ENCODE measurements at places on chromosomes 2 and 18.

DNA sequence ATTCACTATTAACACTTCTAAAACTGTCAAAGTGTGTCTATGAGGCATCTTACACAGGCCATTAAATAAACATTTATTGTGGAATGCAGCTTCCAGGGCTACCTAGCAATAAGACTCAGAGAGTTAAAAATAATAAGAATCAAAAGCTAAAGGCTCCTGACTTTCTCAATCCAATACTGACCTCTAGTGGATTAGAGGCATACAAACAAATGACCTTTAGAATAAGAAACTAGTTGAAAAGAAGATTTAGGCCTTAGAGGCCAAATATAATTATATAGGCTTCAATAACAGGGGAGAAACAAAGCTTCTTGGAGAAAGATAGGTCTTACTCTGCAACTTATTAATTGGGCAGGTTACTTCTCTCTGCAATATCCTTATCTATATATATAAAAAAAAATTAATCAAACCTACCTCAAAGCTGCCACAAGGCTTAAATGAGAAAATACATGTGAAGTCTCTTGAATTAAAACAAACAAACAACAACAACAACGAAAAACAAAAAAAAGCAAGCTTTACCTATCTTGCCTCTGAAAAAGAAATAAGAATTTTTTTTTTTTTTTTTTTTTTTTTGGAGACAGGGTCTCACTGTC is 246.1 kb downstream of the EXOC6B start:
- no peak for DNase-seq

- DNase-seq, result no peak
Observed at GRCh38 chr18:1302861-1303260, 398.2 kb downstream of the ADCYAP1 start.

DNA sequence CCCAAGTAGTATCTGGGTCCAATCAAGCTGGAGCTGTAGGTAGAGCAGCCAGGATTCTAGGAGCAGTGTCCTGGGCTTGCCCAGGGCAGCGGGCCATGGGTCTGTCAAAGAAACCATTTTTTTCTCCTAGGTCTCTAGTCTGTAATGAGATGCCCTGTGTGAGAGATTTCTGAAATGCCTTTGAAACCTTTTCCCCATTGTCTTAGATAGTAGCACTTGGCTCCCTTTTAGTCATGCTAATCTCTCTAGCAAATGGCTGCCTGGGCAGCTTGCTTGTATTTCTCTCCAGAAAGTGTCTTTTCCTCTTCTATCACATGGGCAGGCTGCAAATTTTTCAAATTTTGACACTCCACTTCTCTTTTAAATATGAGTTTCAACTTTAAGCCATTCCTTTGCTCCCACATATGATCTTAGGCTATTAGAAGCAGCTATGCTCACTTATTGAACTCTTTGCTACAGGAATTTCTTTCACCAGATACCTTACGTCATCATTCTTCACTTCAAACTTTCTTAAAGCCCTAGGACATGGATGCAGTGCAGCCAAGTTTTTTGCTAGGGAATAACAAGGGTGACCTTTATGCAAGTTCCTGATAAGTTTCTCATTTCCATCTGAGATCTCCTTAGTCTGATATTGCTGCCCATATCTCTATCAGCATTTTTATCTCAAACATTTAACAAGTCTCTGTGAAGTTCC is 890.2 kb upstream of the VRK2 start:
- no peak for DNase-seq

GRCh38 chr18:22439447-22439846 is 21.7 kb upstream of the CTAGE1 start:
- no peak for DNase-seq

DNA sequence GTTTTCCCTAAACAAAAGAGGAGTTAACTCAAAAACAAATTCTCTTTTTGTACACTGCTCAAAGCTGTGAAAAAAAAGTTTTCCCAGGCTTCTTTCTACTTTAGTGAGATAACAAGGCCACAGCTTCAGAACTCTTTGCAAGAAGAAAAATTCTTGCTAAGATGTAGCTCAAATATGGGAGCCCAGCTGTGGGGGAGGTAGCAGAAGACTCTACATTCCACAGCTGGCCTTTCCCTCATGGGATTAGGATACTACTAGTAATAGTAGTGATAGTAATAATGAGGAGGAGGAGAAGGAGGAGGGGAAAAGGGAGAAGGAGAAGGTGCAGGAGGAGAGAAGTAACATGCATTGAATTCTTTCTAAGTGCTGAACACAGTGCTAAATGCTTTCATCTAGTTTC is 19.2 kb upstream of the CERS6 start:
- no peak for DNase-seq

GRCh38 chr2:235500761-235501672 is 7.2 kb downstream of the AGAP1 start:
- no peak for DNase-seq

- DNase-seq, result no peak
Observed at GRCh38 chr2:141911485-141912066, 219.2 kb downstream of the LRP1B start.

DNA sequence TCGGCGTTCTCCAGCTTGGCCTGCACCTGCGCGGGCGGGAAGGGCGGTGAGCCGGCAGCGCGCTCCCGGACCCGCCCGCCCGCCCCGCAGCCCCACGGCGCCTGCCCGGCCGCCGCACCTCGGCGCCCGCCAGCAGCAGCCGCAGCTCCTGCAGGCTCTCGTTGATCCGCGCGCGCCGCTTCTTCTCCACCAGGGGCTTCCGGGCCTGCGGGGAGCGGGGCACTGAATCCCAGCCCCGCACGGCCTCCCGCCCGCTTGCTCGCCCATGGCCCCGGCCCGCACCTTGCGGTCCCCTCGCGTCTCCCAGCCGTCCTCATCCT is 335 bp downstream of the HES6 start:
- no peak for DNase-seq

GRCh38 chr18:64966667-64967066 is 784.1 kb upstream of the CDH7 start:
- no peak for DNase-seq

DNA sequence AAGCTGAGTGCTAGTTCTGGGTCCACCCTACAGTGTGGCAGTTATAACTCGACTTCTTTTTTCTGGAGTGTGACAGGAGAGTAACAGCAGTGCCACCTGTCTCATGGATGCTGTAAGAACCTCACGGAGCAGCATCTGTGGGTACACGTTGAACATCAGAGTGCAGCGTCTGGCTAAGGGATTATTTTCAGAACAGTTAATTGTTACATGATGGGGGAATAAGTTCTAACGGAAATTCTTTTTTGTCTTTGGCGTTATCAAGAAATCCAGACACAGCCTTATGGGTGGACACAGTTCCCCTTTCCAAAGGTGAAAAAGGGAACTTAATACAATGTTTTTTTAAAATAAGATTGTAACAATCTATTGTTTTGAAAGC is 28.3 kb upstream of the TOGARAM2 start:
- peak; percentile 41 for DNase-seq

DNA sequence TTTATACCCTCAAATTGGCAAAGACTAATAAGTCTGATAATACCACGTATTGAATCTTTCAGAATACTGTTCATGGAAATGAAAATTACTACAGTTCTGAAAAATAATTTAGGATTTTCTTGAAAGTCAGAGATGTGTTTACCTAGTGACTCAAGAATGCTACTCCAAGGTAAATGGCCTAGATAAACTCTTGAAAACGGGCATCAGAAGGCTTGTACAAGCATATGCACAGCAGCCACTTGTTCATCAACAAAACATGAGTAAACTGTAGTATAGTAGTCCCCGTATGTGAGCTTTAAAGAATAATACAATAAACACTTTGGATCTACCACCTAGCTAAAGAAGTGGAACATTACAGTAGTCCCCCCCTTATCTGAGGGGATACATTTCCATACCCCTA is 157.5 kb downstream of the THADA start:
- no peak for DNase-seq

GRCh38 chr2:98391581-98392270 is 45.5 kb downstream of the CNGA3 start:
- no peak for DNase-seq

DNA sequence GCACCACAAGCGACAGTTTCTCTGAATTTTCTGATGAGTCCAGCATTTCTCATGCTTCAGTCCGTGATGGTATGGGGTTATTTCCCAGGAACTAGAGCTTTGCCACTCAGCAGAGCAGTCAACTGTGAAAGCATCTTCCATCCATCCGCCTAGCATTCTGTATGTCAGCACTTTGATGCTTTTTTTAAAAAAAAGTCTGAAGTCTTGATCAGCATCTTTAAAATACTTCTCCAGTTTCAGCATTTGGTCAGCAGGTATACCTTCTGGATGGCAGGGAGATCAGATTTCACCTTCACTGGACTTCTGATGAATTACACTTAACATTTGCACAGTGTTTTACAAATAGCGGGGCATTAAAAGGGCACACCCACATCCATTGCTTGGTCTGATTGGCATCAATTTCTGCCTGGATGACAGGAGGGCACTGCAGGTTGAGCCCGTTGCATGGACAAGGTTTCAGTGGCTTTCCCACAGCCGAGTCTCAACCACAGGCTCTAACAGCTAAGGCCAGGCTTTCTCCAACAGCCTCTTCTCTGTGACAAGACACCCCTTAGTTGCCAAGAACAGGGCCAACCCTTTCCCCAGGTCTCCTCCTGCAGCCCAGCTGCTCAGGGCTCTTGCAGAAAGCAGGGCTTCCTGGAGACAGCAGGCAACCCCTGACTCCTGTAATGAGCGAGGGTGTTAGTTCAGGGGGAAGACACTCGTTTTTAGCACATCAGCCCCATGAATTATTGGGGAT is 54.0 kb downstream of the EMILIN2 start:
- no peak for DNase-seq

DNA sequence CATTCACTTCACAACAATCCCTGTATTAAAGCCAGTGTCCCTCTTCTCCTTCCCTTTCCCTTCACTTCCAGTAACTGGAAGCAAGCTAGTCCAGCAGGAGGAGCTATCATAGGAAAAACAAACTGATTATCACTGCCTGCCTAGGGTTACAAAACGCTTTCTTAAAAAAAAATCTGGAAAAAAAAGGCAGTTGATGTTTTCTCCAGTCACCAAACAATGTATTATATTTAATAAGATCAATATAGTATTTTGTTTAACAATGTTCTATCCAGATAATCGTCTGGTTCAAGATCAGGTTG is 78.8 kb upstream of the ITGB6 start:
- DNase-seq, result no peak

- DNase-seq, result no peak
Observed at GRCh38 chr2:211898702-211899101, 639.9 kb downstream of the ERBB4 start.

- no peak for DNase-seq
Observed at GRCh38 chr2:223865124-223865523, 27.7 kb upstream of the AP1S3 start.

- no peak for DNase-seq
Observed at GRCh38 chr2:99715956-99716355, 226.1 kb upstream of the REV1 start.

Data from D721Med (cell line).